Frontal cortex (tissue), 4 donors: ENCODE measurements at places on chromosomes 2 and 18. TPM values are rescaled to one million over a fixed set of nuclear protein-coding genes. Genes with fewer than 3 reads are reported as not detected.

CYS1 gene
- 0.82 TPM for total RNA-seq

PAIP2B gene
- 20.4 TPM for total RNA-seq

DSC2 gene
- total RNA-seq, result 5.3 TPM

CYP27A1 gene
- total RNA-seq, result 2.9 TPM

ASPRV1 gene
- 2.0 TPM for total RNA-seq

IMPA2 gene
- 2.9 TPM for total RNA-seq
